Activated CD8-positive, alpha-beta T cell treated with anti-CD3 and anti-CD28 coated beads, Interleukin-2, amount 10 ng/mL, durations not matched to agents 7 days and 5 days (primary cell): ENCODE measurements at places on chromosomes 4 and X.

DNA sequence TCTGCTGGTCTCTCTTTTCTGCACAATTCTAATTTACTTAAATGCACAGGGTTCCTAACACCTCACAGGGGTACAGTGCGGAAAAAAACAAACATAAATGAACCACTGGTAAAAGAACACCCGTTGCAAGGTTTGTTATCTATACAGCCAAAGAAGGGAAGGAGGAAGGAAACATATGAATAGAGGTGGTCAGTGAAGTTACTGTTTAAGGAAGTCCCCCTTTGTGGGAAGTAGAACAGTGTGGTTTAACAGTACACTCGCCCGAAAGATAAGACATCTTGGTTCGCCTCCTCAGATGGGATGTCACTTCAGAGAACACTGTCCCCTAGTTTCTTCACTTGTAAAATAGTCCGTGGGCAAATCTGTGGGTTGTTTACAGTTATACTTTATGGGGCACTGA lies 57.5 kb downstream of the TEC start:
- no peak for DNase-seq

GRCh38 chr4:142614621-142615323 lies 231.3 kb downstream of the INPP4B start:
- DNase-seq = no peak

- DNase-seq = no peak
Measured at GRCh38 chr4:88731381-88731780, 33.8 kb upstream of the NAP1L5 start.

DNA sequence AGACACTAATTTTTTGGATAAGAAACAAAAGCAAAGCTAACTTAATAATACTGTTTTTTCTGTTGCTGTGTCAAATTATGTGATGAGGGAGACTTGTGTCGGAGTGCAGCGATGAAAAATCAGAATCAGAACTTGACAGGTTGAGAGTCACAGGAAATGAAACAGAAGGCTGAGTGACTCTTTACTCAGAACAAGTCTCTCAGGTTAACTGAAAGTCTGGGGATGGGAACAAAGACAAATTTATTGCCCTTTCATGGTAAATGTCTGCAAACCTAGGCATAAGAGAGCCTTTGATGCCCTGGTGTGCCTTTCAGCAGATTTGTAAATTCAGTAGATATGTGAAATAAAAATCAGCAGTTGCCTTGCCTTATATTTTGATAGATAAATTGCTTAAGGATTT lies 96.0 kb downstream of the ADGRL3 start:
- DNase-seq = no peak

- no peak for DNase-seq
Measured at GRCh38 chr4:126202226-126202625, 887.5 kb downstream of the FAT4 start.

DNA sequence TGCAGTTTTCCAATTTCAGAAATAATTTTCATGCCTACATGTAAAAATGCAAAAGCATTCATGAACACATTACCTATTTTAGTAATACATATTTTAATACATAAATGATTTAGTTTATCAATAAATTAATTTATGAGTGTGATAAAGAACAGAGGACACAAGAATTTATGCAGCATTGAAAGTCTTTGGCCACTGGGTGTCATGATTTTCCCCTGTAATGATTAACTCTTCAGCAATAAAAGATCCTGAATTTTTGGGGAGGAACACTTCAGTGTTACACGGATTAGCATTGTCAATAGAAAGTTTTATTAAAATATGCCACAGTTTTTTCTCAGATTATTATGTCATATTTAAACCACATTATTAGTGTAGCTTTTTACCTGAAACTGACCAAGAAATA lies 8.6 kb upstream of the VCX2 start:
- no peak for DNase-seq

DNA sequence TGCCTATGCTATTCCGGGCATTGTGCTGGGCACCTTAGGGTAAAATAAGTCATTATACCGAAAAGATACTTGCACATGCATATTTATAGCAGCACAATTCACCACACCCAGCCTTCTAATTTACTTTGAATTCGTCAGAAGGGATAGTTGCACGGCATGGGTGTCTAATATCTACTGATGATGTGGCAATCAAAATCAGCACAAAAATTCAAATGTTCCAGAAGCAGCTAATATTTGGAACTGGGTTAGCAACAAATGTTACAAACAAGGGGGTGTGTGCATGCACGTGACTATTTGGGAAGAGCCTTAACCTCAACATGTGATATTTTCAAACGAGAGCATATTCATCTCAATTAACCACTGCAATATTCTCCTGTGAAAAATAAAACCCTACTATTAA lies 79.7 kb upstream of the PRSS48 start:
- no peak for DNase-seq

GRCh38 chrX:49247346-49247745 lies 12.1 kb downstream of the CCDC22 start:
- no peak for DNase-seq

DNA sequence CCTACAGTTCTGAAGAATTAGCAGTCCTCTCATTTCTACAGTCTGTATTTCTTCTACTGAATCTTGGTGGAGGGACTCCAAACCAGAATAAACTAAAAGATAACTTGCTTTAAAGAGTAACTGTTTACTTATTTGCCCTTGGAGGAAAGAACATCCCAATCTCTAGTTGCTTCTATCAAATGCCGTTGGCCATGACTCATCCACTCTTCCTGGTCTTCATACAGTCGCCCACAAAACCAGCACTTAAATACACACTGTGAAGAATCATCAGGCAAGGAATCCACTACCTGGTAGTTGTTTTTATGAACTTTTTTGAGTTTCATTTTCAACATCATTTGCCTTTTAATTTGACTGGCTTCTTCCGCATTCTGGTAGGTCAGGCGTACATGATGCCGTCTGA lies 14.2 kb downstream of the ZNF518B start:
- DNase-seq = no peak

GRCh38 chr4:89069481-89069880 lies 12.5 kb upstream of the FAM13A start:
- no peak for DNase-seq

DNA sequence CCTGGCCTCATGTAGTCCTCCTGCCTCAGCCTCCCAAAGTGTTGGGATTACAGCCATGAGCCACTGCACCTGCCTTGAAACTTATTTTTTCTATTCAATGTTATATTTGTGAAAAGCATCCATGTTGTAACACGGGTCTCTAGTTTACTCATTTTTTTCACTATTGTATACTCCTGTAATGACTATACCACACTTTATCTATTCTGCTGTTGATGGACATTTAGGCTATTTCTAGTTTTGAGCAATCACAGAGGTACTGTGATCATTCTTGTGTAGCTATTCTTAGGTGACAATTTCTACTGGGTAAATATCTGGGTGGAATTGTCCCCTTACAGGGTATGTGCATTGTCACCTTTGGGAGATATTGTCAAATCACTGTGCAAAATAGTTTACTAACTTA lies 3.6 kb downstream of the DRP2 start:
- no peak for DNase-seq

GRCh38 chr4:4619821-4620220 lies 78.0 kb upstream of the STX18 start:
- no peak for DNase-seq

DNA sequence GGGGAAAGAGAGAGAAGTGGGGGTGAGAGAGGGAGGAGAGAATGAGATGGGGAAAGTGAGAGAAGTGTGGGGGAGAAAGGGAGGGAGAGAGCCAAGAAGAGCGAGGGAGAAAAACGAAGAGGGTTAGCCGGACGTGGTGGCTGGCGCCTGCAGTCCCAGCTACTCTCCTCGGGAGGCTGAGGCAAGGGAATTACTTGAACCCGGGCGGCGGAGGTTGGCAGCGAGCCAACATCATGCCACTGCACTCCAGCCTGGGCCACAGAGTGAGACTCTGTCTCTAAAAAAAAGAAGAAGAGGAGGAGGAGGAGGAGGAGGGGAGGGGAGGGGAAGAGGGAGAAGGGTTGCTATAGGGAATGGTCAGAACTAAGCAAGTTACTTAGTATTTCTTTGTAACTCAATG lies 1.7 kb upstream of the NXT2 start:
- DNase-seq = no peak

DNA sequence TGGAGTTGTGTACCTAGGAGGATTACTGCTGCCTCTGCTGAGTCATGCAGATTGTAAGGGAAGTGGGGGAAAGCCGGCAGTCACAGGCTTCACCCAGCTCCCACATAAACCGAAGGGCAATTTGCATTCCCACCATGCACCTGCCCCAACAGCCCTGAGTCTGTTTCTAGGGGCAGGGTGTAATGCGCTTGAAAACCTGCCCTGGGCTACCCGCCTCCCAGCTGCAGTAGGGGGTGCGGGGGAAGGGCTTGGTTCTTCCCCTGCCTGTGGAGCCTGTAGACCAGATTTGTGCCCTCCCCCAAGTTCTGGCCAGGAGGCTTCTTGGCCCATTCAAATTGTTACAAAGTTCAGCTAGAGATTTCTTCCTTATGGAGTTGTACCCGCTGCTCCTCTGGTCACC lies 269.2 kb upstream of the DDX53 start:
- DNase-seq = no peak

DNA sequence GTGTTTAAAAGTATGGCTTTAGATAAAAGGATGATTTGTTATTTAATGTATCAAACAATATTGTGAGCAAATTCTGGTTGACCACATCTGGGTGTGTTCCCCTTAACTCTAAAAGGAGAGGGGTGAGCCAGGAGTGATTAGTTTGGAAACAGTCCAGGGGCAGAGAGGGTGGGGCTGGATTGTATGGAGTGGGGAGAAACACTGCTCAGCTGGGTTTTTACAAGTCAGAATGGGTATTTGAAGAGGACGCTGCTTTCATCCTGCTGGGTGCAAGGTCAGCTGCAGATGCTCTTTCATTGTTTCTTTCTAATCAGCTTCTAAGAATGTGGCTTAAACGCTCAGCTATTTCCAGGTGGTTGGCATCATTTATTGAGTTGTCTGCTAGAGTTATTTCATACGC lies 82.8 kb upstream of the LIMCH1 start:
- DNase-seq = no peak
